ENCODE measurements at places on chromosomes 13 and 19. TPM values are rescaled to one million over a fixed set of nuclear protein-coding genes. Genes with fewer than 3 reads are reported as not detected.
A peak's percentile ranks its signal among the peaks of the same experiment; 100 is the strongest.

KLK14 gene
- 0.22 TPM for polyA plus RNA-seq

DAPK3 gene
- 64.6 TPM for polyA plus RNA-seq

GPR18 gene
- 0.54 TPM for polyA plus RNA-seq

CGB1 gene
- polyA plus RNA-seq: not detected

PRR12 gene
- polyA plus RNA-seq: 18.4 TPM

ZNF223 gene
- 8.7 TPM for polyA plus RNA-seq

NUFIP1 gene
- polyA plus RNA-seq: 1.3 TPM

FAM216B gene
- polyA plus RNA-seq: 0.12 TPM

ZNF490 gene
- polyA plus RNA-seq: 1.0 TPM

DNA sequence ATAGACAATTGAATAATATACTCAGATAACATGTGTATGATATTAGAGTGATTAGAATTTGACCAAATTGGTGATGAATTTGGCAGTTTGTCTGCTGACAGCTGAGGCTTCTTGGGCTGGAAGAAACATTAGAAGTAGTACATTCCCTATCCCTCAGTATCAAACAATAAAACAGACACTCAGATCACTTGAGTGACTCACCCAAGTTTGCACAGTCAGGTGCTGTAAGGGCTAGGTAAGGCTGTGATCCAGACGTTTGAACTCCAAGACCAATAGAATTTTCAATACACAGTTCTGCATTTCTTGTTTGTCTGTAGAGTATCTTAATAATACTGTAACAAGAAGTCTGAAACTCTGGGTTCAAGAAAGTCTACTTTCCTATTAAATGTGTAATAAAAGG is 223.5 kb downstream of the POSTN start:
- DNase-seq: no peak

DNA sequence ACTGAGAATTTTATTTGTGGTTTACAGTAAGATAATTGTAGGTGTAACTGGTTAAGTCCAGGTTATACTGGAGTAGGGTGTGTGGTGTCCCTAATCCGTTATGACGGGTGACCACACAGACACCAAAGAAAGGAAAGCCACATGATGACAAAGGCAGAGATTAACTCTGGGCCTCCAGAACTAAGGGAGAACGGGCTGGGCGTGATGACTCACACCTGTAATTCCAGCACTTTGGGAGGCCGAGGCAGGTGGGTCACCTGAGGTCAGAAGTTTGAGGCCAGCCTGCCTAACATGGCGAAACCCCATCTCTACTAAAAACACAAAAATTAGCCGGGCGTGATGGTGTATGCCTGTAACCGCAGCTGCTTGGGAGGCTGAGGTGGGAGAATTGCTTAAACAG is 10.2 kb upstream of the FUT2 start:
- peak; percentile 56 for DNase-seq

- no peak for DNase-seq
Measured at GRCh38 chr13:58406545-58406944, 775.0 kb downstream of the PCDH17 start.

DNA sequence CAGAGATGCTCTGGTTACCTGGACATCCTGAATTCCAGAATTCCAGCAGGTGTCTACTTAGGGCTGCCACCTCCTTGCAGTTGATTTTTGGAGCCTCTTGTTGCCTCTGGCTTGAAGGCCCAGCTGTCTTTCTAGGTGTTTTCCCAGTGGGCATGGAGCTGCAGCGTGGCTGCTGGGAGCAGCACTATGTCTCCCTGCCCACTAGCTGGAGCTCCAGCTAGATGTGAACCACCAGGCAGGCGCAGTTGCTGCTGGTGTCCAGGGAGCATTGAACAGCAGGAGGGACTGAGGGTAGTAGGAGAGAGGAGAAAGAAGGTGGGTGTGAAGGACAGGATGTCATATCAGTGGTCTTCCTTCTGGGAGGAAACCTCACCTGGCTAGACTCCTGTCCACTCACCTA is 9.9 kb upstream of the SELENOW start:
- DNase-seq: no peak

GRCh38 chr19:2282862-2283237 is 875 bp upstream of the PEAK3 start:
- DNase-seq: no peak

DNA sequence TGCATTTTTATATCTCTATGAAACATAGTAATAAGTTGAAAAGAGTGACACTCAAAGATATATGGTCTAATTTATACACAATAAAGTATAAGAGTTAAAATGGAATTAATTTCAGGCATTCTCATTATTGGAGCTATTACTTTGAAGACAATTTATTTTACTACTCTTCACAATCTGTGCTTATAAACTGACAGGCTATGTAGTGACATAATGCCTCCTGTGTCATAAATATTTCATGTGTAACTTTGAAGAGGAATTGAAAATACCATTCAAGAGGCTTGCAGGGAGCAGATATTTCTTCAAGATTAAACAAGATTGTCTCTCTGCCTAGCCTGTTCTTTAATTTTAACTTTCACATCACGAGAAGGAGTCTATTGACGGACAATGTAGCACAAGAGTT is 1881.5 kb upstream of the PCDH20 start:
- DNase-seq: no peak
